Fibroblast of lung (primary cell): ENCODE measurements at places on chromosomes 12 and 14. TPM values are rescaled to one million over a fixed set of nuclear protein-coding genes. Genes with fewer than 3 reads are reported as not detected.

GRCh38 chr12:115872212-115872611 is 405.3 kb downstream of the MED13L start:
- H3K36me3 ChIP-seq = no peaks in the 10 kb centered on the region
- H3K4me1 ChIP-seq = no peaks in the 10 kb centered on the region
- H3K27ac ChIP-seq = no peak overlapping the region
- no peak for DNase-seq

Gene CPNE8
- 10.5 and 13.4 TPM in 2 replicates for total RNA-seq

Gene UNC79
- total RNA-seq = 0.17 and 0.26 TPM in 2 replicates

GRCh38 chr12:121702944-121703343 is 9.6 kb upstream of the TMEM120B start:
- DNase-seq = no peak
- no peaks in the 10 kb centered on the region for H3K4me1 ChIP-seq
- no peaks in the 10 kb centered on the region for H3K36me3 ChIP-seq
- no peak overlapping the region for H3K4me3 ChIP-seq
- no peaks in the 10 kb centered on the region for H3K27me3 ChIP-seq

DNA sequence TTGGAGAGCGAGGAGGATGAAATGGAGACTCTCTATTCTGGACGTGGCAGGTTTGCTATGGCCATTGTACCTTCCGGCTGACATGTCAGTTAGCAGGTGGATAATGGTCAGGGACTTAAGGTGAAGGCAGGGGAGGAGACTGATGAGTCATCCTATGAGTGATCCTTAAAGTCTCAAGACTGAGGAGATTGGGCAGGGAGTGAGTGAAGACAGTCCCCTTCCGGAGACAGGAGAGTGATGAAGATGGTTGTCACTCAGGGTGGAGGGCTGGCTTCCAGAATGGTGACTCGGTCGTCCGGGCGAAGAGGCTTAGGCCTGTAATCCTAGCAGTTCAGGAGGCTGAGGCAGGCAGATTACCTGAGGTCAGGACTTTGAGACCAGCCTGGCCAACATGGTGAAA is 49.8 kb upstream of the CCDC63 start:
- H3K4me3 ChIP-seq = no peak overlapping the region
- no peaks in the 10 kb centered on the region for H3K27me3 ChIP-seq
- H3K27ac ChIP-seq = no peak overlapping the region
- DNase-seq = no peak

Gene ZNF891
- 1.0 and 1.2 TPM in 2 replicates for total RNA-seq

DNA sequence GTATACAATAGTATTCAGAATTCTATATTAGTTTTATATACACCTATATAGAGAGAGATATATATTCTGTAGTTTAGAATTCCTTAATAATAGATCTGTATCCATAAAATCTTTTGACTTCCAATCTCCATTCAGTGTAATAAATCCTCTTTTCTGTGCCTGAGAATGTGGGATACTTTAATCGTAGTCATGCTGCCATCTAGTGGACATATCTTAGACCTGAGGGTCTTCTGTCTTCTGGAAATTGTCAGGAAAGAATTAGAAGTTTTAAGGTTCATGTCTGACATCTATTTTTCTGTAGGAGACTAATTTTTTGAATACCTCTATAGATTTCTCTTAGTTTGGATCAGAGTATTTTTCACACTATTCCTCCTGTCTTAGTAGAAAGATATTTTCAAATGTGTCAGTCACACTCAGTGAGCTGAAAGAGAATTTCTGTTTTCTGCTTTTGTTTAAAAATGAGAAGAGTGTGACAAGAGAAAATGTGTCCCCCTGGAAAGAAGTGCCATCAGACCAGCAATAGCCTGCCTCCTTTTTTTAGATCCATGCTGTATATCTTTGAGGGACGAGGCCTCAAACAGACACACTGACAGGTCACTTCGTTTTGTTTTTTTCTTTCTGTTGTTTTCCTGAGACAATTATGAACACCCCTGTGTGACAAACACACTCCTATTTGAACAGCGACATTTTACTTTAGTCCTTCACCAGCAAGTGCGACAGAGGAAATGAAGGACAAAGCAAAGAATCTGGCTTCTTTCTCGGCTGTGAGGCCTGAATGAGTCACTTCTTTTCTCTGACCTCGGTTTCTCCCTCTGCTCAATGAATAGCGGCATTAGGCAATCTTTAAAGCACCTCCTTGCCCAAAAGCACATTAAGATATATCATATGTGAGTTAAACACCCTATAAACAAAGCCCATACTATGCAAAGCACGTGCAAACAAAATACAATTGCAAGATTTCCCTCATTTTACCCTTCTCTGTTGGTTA is 96.3 kb downstream of the GALC start:
- no peaks in the 10 kb centered on the region for H3K27me3 ChIP-seq
- H3K4me3 ChIP-seq = no peak overlapping the region
- DNase-seq = peak; percentile 65
- H3K27ac ChIP-seq = no peak overlapping the region

- no peaks in the 10 kb centered on the region for H3K27me3 ChIP-seq
- H3K4me3 ChIP-seq = no peak overlapping the region
- DNase-seq = no peak
- no peak overlapping the region for H3K27ac ChIP-seq
- no peaks in the 10 kb centered on the region for H3K4me1 ChIP-seq
- no peaks in the 10 kb centered on the region for H3K36me3 ChIP-seq
These were observed 51.3 kb downstream of the RIMBP2 start for GRCh38 chr12:130664772-130665171.

GRCh38 chr12:47388712-47389111 is 309.0 kb upstream of the AMIGO2 start:
- no peaks in the 10 kb centered on the region for H3K27me3 ChIP-seq
- no peaks in the 10 kb centered on the region for H3K36me3 ChIP-seq
- no peak overlapping the region for H3K27ac ChIP-seq
- H3K4me3 ChIP-seq = no peak overlapping the region
- H3K4me1 ChIP-seq = no peaks in the 10 kb centered on the region

DNA sequence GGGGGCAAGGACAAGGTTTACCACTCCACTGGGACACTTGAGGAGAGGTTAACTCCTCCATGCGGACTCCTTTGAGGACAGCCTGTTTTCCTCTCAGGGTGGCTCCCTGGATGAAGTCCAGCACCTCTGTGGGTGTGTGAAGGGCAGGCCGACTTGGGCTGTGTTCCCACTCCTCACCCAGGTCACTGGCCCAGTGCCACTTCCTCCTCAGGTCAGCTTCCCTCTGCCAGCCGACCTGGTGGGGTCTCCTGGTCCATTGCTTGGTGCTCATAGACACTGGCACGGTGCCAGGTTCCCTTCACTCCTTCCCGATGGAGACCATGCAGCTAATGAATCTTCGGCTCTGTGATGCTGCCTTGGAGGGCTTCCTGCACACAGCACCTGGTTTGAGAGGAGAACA is 146.4 kb upstream of the RTL1 start:
- peaks cover 10% of the 10 kb centered on the region for H3K36me3 ChIP-seq
- no peak overlapping the region for H3K4me3 ChIP-seq
- H3K27ac ChIP-seq = no peak overlapping the region
- no peak for DNase-seq
- H3K27me3 ChIP-seq = no peaks in the 10 kb centered on the region
- no peaks in the 10 kb centered on the region for H3K4me1 ChIP-seq

- peak; percentile 20 for DNase-seq
- H3K27ac ChIP-seq = no peak overlapping the region
- no peaks in the 10 kb centered on the region for H3K36me3 ChIP-seq
- no peaks in the 10 kb centered on the region for H3K4me1 ChIP-seq
- H3K27me3 ChIP-seq = no peaks in the 10 kb centered on the region
- no peak overlapping the region for H3K4me3 ChIP-seq
These were observed 113.1 kb upstream of the OVCH1 start for GRCh38 chr12:29610473-29611170.

- peak overlapping the region; percentile 83 for H3K27ac ChIP-seq
- H3K36me3 ChIP-seq = no peaks in the 10 kb centered on the region
- no peaks in the 10 kb centered on the region for H3K27me3 ChIP-seq
These were observed 61.7 kb downstream of the PPP1R36 start for GRCh38 chr14:64611358-64612020.

- no peak for DNase-seq
- H3K27ac ChIP-seq = no peak overlapping the region
- peaks cover 3% of the 10 kb centered on the region for H3K27me3 ChIP-seq
- H3K4me3 ChIP-seq = no peak overlapping the region
- H3K36me3 ChIP-seq = no peaks in the 10 kb centered on the region
These were observed 28.3 kb downstream of the KRT18 start for GRCh38 chr12:52977170-52977569.

- no peaks in the 10 kb centered on the region for H3K4me1 ChIP-seq
- no peaks in the 10 kb centered on the region for H3K27me3 ChIP-seq
- no peak overlapping the region for H3K4me3 ChIP-seq
- no peaks in the 10 kb centered on the region for H3K36me3 ChIP-seq
- DNase-seq = no peak
These were observed 26.4 kb downstream of the NOS1 start for GRCh38 chr12:117334855-117335587.

Gene ANHX
- total RNA-seq = not detected in 2 replicates

- H3K4me3 ChIP-seq = no peak overlapping the region
- no peak for DNase-seq
- H3K4me1 ChIP-seq = no peaks in the 10 kb centered on the region
- H3K27me3 ChIP-seq = no peaks in the 10 kb centered on the region
- no peaks in the 10 kb centered on the region for H3K36me3 ChIP-seq
These were observed 5.7 kb upstream of the KRT5 start for GRCh38 chr12:52525661-52526499.

Gene KLHDC1
- 5.4 and 5.8 TPM in 2 replicates for total RNA-seq

Gene RNF10
- 93.0 and 174 TPM in 2 replicates for total RNA-seq

DNA sequence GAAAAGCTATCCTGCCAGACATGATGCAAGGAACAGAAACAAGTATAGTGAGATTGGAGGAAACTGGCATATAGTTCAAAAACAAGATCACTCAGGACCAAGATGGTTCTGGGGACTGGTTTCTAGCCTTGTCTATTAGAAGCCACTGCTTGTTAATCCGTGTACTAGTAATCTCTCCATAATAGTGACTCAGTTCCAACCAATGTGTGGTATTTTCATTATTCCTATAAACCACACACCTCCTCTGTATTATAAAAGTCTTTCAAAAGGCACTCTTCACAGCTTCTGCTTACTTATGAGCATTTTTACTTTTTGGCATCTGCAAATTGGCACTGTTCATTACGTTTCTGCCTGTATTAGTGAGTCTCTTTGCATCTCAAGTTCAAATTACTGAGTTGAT is 140.3 kb downstream of the SLC6A15 start:
- H3K27ac ChIP-seq = no peak overlapping the region
- no peaks in the 10 kb centered on the region for H3K27me3 ChIP-seq
- H3K36me3 ChIP-seq = no peaks in the 10 kb centered on the region
- H3K4me1 ChIP-seq = no peaks in the 10 kb centered on the region

DNA sequence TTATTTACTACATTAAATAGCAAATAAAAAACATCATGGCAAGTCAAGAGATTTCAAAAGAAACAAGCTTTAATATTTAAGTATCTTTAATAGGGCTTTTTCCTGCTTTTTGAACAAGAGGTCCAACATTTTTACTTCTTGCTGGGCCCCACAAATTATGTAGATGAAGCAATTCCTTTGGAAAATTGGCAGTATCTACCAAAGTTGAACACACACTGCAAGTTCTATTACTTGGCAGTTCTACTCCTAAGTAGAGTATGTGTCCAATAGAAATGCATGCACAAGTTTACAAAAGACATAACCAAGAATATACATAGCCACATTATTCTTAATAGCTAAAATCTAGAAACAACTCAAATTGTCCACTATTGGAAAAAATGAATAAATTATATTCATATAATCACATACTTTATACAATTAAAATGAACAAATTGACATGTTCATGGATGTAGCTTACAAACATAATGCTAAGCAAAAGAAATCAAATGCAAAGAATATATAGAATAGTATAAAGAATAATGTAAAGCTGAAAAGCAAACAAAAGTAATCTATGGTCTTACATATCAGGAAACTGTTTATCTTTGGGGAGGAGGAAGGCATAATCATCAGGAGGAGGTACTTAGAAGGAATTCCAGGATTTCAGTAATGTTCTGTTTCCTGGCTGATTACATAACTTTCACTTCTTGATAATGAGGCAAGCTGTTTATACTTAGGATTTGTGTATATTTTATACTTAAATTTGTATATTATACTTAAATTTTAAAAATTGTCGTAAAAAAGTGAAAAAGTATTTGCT is 6.5 kb upstream of the TMBIM4 start:
- peaks cover 2% of the 10 kb centered on the region for H3K4me1 ChIP-seq
- peak; percentile 61 for DNase-seq
- no peak overlapping the region for H3K27ac ChIP-seq
- peaks cover 3% of the 10 kb centered on the region for H3K27me3 ChIP-seq

Gene ADAM21
- total RNA-seq = 0.51 and 0.66 TPM in 2 replicates

- no peaks in the 10 kb centered on the region for H3K27me3 ChIP-seq
- DNase-seq = no peak
- no peak overlapping the region for H3K27ac ChIP-seq
- H3K4me3 ChIP-seq = no peak overlapping the region
- peaks cover 2% of the 10 kb centered on the region for H3K36me3 ChIP-seq
These were observed 51.2 kb upstream of the AMN start for GRCh38 chr14:102870994-102871831.

DNA sequence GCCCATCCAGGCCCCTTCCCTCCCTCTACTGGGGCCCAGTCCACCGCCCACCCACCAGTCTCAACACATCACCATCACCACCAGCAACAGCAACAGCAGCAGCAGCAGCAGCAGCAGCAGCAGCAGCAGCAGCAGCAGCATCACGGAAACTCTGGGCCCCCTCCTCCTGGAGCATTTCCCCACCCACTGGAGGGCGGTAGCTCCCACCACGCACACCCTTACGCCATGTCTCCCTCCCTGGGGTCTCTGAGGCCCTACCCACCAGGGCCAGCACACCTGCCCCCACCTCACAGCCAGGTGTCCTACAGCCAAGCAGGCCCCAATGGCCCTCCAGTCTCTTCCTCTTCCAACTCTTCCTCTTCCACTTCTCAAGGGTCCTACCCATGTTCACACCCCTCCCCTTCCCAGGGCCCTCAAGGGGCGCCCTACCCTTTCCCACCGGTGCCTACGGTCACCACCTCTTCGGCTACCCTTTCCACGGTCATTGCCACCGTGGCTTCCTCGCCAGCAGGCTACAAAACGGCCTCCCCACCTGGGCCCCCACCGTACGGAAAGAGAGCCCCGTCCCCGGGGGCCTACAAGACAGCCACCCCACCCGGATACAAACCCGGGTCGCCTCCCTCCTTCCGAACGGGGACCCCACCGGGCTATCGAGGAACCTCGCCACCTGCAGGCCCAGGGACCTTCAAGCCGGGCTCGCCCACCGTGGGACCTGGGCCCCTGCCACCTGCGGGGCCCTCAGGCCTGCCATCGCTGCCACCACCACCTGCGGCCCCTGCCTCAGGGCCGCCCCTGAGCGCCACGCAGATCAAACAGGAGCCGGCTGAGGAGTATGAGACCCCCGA is 6.8 kb upstream of the RNU7-1 start:
- H3K27me3 ChIP-seq = no peaks in the 10 kb centered on the region
- peaks cover 36% of the 10 kb centered on the region for H3K36me3 ChIP-seq
- no peak for DNase-seq
- no peak overlapping the region for H3K4me3 ChIP-seq
